ENCODE measurements at places on chromosomes 5 and 9.
A peak's percentile ranks its signal among the peaks of the same experiment; 100 is the strongest.

DNA sequence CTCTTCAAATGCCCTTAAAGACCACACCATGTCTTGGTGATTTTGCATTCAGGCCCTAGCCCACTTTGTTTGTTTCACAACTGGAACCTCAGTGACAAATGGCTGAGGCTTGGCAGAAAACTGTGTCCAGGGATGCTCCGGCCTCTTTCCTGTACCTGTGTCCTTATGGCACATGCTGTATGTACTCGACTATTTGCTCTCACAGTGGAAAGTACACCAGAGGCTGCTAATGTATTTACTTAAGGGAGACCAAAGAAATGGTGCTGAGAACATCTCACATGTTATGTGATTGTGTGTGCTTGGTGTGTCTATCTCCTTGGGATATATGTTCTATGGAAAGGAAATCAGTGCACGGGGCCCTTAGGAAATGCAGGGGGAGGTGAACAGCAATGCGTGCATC is 263.3 kb downstream of the GADD45G start:
- no peak for DNase-seq

GRCh38 chr5:17944046-17944445 is 309.8 kb downstream of the TAF11L14 start:
- DNase-seq = no peak

- no peak for DNase-seq
Observed at GRCh38 chr9:21294364-21294774, 10.7 kb downstream of the IFNA5 start.

DNA sequence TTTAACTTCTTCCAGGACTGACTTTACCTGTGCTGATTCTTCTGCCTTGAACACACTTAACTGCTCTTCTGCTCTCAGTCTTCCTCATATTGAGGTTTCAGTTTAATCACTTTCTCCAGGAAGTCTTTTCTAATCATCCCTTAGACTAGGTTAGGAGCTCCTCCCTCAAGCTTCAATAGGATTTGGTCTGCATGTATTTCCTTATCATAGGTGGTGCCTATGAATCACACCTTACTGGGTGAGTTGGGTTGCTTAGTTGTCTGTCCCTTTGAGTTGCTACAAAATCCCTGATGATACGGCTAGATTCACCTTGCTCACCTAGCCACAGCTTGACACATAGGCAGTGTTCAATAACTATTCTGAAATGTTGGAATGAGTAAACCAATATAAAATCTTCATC is 164.4 kb downstream of the DNAH5 start:
- no peak for DNase-seq

DNA sequence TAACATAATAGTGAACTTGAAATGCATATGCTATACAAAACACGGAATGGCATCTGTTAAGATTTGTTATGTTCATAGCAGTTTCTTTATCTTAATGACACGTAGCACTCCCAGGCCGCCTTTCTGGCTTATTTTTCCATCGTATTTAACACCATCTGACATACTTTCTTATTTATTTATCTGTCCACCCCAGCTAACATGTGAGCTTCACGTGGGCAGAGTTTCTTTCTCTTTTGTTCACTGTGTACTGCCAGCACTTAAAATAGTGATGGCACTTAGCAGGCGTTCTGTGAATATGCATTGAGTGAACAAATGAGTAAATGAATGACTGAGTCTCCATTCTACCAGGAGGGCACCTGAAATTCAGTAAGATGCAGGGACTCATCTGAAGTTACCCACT is 29.4 kb upstream of the SYNPO start:
- DNase-seq = no peak

DNA sequence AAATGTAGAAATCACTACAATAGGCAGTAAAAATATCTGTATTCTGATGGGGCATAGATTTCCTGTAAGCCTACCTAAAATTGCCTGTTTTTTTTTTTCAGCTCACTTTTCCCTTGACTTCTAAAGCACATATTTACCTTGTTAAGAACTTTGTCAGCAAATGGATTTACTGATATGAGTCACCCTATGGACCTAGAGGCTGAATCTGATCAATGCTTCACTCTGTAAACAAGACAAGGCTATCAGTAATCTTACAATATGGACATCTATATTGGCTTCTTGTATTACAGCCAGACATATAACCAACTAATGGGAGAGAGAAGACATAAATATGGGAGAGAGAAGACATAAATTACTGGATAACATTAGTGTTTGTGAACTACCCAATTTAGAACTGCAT is 792.7 kb upstream of the CHD1 start:
- DNase-seq = peak; percentile 17

- DNase-seq = no peak
Observed at GRCh38 chr9:35891646-35892045, 14.4 kb upstream of the HRCT1 start.

GRCh38 chr5:157469073-157469472 is 9.1 kb downstream of the NIPAL4 start:
- DNase-seq = no peak

- DNase-seq = no peak
Observed at GRCh38 chr5:43691893-43692292, 88.9 kb downstream of the NNT start.

DNA sequence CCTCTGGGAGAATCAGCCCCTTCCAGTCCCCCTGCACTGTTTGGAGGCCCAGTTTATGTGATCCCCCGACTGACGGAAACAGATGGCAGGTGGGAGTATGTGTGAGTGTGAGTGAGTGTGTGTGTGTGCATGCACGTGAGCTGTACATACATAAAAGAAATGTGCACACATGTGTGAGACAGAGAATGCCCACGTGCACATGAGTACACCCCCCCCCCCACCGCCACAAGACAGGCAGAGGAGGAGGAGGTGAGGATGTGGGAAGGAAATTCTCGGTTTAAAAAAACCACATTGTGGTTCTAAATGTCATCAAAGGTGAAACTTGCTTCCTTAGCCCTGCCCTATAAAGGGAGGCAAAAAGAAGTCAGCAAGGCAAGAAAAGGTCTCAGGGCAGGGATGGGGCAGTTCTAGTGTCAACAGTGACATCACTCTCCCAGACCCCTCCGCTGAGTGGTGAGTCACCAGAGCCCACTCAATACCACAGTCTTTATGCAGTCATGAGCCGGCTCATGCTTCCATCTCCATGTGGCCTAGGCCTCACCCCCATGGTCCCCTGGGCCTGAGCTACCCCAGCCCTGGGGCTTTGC is 79.2 kb upstream of the HSPA9 start:
- DNase-seq = no peak

Data from SHP77 treated with DMSO at 0.1 percent for 48 hours (cell line).